ENCODE measurements at places on chromosomes 7 and 10.
A peak's percentile ranks its signal among the peaks of the same experiment; 100 is the strongest.

DNA sequence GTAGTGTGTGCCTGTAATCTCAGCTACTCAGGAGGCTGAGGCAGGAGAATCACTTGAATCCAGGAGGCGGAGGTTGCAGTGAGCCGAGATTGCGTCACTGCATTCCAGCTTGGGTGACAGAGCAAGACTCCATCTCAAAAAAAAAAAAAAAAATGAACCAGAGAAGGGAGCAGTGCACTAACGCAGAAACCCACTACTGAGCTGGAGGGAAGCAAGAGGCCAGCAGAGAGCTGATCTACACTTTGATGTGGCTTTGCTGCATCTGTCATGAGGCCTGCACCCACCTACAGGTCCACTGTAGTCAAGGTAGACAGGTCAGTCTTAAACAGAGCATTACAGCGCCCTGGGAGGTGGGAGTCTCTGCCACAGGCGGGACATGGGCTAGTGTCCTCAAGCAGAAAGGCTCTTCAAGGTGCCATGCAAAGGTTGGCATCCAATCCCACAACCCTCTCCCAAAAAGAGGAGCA lies 30.0 kb downstream of the MAT1A start:
- DNase-seq, result no peak

DNA sequence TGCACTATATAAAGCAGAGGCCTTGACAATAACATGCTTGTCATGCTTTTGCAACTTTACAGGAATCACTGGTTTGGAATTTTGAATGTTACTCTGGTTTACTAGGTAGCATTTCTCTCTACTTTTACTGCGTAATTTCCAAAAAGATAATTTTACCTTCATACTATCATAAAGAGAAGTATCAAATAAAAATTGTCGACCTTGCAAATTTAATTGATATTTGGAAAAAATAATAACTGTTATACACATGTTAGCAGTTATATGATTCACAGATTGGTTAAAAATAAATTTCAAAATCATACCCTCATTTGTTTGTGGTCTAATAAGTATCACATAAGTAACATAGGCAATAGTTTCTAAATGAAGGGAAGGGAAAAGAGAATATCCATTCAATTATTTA lies 228.5 kb upstream of the CACNA2D1 start:
- DNase-seq, result no peak

- no peak for DNase-seq
Measured at GRCh38 chr7:98203261-98203963, 7.8 kb upstream of the BHLHA15 start.

DNA sequence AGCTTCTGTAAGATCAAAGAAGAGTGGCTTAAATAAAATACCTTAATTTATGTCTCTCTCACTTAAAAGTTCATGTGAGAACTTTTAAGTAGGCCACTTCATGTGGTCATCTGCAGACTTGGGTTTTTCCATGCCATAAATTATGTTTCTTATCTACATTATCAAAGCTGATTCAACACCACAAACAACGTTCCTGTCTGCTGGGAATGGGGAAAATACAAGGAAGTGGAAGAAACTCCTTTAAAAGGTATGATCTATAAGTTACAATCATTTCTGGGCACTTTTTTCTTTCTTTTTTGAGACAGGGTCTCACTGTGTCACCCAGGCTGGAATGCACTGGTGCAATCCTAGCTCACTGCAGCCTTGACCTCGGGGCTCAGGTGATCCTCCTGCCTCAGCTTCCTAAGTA lies 16.9 kb upstream of the OTUD1 start:
- no peak for DNase-seq

- no peak for DNase-seq
Measured at GRCh38 chr10:27457966-27458365, 46.1 kb upstream of the RAB18 start.

- DNase-seq, result peak; percentile 15
Measured at GRCh38 chr7:37234928-37235327, 213.7 kb downstream of the ELMO1 start.

- no peak for DNase-seq
Measured at GRCh38 chr10:65827359-65827758, 1098.5 kb upstream of the LRRTM3 start.

GRCh38 chr7:94195813-94196212 lies 191.7 kb upstream of the BET1 start:
- no peak for DNase-seq

DNA sequence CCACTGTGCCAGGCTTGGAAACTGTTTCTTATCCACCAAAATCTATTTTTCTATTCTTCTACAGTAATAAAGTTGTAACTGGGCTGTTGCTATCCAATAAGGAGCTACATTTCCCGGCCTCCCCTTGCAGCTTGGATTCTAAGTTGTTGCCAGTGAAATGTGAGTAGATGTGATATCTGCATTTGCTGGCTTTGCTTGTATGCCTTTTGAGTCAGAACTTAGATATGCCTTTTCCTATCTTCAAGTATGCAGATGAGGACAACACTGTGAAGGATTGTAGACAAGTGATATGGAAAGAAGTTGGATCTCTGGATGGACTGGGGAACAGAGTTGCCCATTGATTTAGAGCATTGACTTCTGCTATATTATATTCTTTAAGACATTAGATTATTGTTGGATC lies 236.9 kb downstream of the REEP3 start:
- DNase-seq, result no peak

DNA sequence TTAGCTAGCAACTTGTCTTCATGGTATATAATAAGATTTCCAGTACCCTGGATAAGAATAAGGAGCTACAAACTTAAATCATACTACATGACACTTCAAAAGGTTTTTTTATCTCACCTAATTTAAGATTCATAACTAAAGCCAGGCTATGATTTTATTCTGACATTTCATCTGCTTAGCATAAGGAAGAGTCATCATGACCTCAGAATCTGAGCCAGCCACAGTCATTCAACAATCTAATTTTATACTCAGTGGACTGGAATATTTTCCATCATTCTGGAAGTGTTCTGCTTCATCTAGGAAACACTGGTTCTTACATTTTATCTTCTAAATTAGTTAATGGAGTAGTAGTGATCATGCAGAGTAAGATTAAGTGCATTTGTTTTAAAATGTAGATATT lies 102.1 kb upstream of the KCND2 start:
- DNase-seq, result no peak

GRCh38 chr10:95360122-95360714 lies 69.4 kb upstream of the PDLIM1 start:
- no peak for DNase-seq

- DNase-seq, result no peak
Measured at GRCh38 chr10:77318739-77319138, 318.9 kb downstream of the KCNMA1 start.

DNA sequence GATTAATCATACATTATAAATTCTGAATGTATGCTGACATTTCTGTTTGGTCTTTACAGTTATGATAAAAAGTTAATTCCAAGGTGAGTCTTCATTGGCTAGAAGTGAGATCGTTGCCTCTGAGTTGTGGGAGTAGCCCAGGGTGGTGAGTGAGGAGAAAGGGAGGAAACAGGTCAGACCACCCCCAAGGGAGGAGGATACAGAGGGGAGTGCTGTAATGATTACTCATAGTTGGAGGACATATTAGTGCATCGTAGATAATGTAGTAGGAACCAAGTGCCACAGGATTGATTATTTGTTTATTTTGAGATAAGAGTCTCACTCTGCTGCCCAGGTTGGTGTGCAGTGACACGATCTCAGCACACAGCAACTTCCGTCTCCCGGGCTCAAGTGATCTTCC lies 672.2 kb downstream of the INHBA start:
- no peak for DNase-seq

DNA sequence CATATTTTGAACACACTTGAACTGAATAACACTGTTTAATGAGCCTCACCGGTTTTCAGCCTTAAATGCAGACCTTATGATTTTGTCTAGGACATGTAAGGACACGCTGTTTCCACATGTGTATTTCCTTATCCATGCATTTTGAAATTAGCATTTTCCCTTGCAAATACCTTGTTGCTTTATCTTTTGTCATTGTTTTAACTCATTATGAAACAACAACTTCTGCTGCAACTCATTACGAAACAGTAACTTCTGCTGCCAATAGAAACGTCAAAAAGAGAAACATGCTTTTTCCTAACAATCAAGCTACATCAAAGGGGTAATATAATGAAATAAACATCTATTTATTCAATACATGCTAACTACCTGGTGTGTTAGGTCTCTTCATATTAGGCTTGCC lies 322.0 kb downstream of the AGMO start:
- no peak for DNase-seq

- peak; percentile 71 for DNase-seq
Measured at GRCh38 chr10:43160921-43161255, 22.6 kb downstream of the CSGALNACT2 start.

- no peak for DNase-seq
Measured at GRCh38 chr10:95273393-95274312, 17.1 kb downstream of the PDLIM1 start.

DNA sequence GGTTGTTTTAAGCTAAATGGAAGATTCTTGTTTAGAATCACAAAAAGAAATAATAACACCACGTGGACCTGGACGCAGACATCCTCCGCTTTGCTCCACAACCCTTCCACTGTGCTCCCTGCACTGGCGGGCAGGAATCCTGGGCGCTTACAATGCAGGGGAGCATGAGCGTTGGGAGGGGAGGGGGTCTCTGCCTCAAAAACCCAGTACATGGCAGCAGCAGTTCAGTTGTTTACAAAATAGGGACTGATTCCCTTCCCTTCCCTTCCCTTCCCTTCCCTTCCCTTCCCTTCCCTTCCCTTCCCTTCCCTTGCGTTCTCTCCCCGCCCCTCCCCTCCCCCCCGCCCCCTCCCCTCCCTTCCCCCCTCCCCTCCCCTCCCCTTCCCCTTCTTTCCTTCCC lies 169.6 kb upstream of the ITGB1 start:
- DNase-seq, result no peak

DNA sequence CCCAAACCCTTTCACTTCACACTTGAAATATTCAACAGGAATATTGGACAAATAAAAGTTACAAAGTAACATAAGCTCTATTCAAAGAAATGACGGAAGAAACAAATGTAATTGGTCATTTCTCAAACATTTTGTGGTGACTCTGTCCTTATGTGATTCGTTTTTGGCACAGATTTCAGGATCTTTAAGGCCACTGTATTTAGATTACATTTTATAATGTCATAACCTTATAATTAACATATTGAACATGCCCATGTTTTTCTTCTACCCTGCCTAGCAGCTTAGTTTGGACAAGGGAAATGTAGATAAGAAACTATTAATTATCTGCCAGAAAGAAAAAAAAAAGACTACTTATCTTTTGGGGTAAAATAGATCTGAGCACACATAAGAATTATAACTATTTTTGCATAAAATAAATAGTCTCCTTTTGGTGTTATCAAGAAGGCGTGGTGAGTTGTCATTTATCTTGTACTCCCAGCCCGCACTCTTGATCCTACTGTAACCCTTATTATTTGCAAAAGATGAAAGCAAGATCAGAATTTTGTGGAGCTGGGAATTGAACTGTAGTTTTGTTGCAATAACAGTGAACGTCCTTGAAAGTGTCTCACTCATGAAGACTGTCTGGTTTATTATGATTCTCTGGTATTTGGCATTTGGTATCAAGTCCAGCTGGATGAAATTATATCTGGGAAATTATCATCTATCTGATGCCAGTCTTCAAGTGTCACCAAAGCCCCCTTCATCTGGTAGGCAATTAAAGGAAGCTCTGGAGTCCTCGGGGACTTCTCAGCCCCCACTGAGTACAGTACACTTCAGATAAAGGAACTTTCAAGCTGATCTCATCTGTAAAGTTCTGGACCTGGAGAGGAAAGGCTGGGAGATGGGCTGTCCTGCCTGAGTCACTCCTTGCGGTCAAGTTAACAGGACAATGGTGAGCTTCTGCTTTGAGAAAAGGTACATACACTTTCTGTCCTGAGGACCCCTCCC lies 175.7 kb upstream of the INHBA start:
- no peak for DNase-seq

DNA sequence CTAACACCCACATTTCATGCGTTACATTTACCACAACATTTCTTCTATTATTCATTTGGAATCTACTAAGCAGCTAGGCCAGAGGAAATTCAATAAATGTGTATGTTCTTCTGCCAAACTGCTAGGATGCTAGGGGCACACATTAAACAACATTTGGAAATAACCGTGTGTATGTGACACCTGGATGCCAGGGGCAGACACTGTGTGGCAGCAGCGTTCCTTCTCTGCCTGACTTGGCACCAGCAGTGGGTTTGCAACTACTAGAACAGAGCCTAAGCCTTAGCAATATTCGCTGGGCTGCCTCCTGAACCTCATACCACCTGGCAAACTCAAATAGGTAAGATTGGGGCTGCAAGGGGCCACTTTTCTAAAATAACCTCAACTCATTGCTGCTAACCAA lies 182.1 kb downstream of the CHCHD3 start:
- DNase-seq, result no peak

GRCh38 chr10:12699781-12700556 lies 301.5 kb downstream of the CCDC3 start:
- DNase-seq, result no peak

DNA sequence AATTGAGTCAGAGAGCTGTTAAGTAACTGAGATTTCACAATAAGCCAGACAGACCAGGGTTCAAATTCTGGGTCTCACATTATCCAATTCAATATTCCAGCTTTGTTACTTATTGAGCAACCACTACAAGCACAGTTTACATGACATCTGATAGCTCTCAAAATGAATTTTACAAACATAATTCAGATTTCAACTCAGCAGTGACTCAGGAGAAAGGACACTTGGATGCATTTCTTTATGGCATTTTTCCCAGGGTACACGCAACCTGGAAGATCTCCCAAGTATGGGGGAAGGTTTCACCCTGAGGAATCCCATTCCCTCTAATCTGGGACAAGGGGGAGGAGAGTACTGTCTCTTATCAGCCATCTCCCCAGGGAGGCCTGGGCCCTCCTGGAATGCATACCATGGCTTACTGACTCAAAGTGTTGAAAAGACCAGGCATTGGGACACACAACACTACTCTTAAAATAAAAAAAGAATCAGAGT lies 102.4 kb downstream of the CFTR start:
- no peak for DNase-seq

- DNase-seq, result no peak
Measured at GRCh38 chr7:798921-799470, 33.3 kb upstream of the SUN1 start.

GRCh38 chr7:85030893-85031292 lies 156.0 kb downstream of the SEMA3D start:
- DNase-seq, result peak; percentile 4

DNA sequence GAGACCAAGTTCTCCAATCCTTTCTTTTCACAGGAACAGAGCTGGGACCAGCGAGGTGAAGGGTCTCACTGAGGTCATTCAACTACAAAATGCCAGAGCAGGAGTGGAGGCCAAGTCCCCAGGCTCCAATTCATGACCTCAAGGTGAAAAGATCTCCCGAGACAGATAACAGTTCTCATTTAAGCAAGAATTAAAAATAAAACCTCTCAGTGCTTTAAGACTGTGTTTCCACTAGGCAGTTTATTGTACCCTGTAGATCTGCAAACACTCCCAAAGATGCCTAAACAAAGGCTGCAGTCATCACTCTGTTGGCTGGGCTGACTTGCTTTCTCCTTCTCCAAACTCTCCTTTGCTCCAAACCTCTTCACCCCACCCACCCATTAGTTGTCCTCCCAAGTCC lies 74.8 kb upstream of the CXCL12 start:
- no peak for DNase-seq

DNA sequence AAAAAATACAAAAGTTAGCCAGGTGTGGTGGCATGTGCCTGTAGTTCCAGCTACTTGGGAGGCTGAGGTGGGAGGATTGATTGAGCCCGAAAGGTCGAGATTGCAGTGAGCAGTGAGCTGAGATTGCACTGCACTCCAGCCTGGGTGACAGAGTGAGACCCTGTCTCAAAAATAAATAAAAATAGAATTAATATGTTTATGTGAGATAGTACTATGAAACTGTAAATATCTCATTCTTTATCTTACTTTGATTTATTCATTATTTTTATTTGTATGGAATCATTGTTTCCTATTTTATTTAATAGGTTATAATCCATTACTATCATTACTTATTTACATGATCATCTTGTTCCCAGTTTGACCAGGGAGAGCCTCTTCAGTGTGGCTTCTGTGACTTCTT lies 41.0 kb upstream of the STRIP2 start:
- DNase-seq, result no peak
